ENCODE measurements at places on chromosomes 6 and 20. TPM values are rescaled to one million over a fixed set of nuclear protein-coding genes. Genes with fewer than 3 reads are reported as not detected.

DCDC2 gene
- not detected for total RNA-seq

PTK7 gene
- total RNA-seq, result 1.8 TPM

TAF11 gene
- 18.5 TPM for total RNA-seq

SYCP2 gene
- total RNA-seq, result 3.1 TPM

THBS2 gene
- 86.7 TPM for total RNA-seq

C20orf141 gene
- 2.3 TPM for total RNA-seq

EHMT2 gene
- 21.8 TPM for total RNA-seq

CDH4 gene
- not detected for total RNA-seq

Measured in subcutaneous adipose tissue (tissue), 4 donors.